Cardiac septum (tissue), 1 donor: ENCODE measurements at places on chromosomes 2 and 18. TPM values are rescaled to one million over a fixed set of nuclear protein-coding genes. Genes with fewer than 3 reads are reported as not detected.

FMNL2 gene
- total RNA-seq: 6.2 TPM

RAB6D gene
- 0.16 TPM for total RNA-seq

ANKRD44 gene
- 6.4 TPM for total RNA-seq

SCN2A gene
- 0.13 TPM for total RNA-seq

ABHD1 gene
- total RNA-seq: 1.1 TPM

POTEI gene
- total RNA-seq: not detected

LONRF2 gene
- total RNA-seq: 24.5 TPM

CD302 gene
- 10.8 TPM for total RNA-seq

DPP4 gene
- total RNA-seq: 3.4 TPM

CD8B2 gene
- not detected for total RNA-seq

AGFG1 gene
- 58.2 TPM for total RNA-seq

B3GNT7 gene
- total RNA-seq: 5.4 TPM
